Calu3 (cell line): ENCODE measurements at places on chromosomes 7 and 10. TPM values are rescaled to one million over a fixed set of nuclear protein-coding genes. Genes with fewer than 3 reads are reported as not detected.
A peak's percentile ranks its signal among the peaks of the same experiment; 100 is the strongest.

Gene MOGAT3
- not detected in 2 replicates for total RNA-seq

Gene RAPGEF5
- total RNA-seq = 108 and 128 TPM in 2 replicates

Gene LIMK1
- total RNA-seq = 32.2 and 34.4 TPM in 2 replicates

Gene MYPN
- total RNA-seq = 0.38 and 0.56 TPM in 2 replicates

Gene DLX6
- total RNA-seq = 1.1 and 1.2 TPM in 2 replicates

Gene SLC13A1
- total RNA-seq = not detected in 2 replicates

Gene GIMAP1
- not detected in 2 replicates for total RNA-seq

Gene GARIN1A
- total RNA-seq = 7.3 and 8.5 TPM in 2 replicates

Gene ELFN1
- 0.27 TPM in 1 of 2 replicates, not detected in the other for total RNA-seq

Gene ADRB1
- 0.47 and 0.78 TPM in 2 replicates for total RNA-seq

Gene CCDC201
- not detected in 2 replicates for total RNA-seq

GRCh38 chr7:29080803-29081202, 65.5 kb downstream of the CPVL start:
- no peak for DNase-seq

- no peak for DNase-seq
Observed at GRCh38 chr7:46705386-46706255, 784.5 kb upstream of the IGFBP3 start.

GRCh38 chr10:58178811-58179210, 88.9 kb downstream of the IPMK start:
- DNase-seq = no peak

DNA sequence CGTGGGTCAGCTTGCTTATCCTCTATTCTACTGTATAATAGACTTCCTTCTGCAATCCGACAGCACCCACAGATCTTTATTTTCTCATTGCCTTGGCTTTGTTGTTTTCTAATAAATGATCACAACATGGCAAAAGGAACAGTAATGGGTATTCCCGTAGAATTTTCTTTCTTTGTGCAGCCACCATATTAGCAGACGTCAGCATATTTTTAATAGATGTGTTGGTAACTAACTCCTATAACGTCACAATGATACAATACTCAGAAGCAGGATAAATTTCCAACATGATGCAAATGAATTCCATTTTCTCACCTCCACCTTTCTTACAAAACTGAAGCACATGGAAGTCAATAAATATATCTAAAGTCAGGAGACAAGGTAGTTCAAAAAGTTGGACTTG, 617.6 kb downstream of the MAGI2 start:
- DNase-seq = no peak

GRCh38 chr7:17928055-17928454, 12.2 kb downstream of the SNX13 start:
- DNase-seq = no peak

GRCh38 chr10:81866753-81867152, 8.2 kb upstream of the NRG3 start:
- peak; percentile 69 for DNase-seq

GRCh38 chr7:781936-782529, 50.2 kb upstream of the SUN1 start:
- DNase-seq = no peak

- no peak for DNase-seq
Observed at GRCh38 chr7:101636822-101637623, 7.9 kb upstream of the MYL10 start.

GRCh38 chr10:97042716-97043562, 142.8 kb downstream of the SLIT1 start:
- no peak for DNase-seq

GRCh38 chr7:68547799-68548198, 1050.5 kb upstream of the AUTS2 start:
- no peak for DNase-seq

GRCh38 chr7:130995252-130996081, 261.5 kb upstream of the KLF14 start:
- no peak for DNase-seq

DNA sequence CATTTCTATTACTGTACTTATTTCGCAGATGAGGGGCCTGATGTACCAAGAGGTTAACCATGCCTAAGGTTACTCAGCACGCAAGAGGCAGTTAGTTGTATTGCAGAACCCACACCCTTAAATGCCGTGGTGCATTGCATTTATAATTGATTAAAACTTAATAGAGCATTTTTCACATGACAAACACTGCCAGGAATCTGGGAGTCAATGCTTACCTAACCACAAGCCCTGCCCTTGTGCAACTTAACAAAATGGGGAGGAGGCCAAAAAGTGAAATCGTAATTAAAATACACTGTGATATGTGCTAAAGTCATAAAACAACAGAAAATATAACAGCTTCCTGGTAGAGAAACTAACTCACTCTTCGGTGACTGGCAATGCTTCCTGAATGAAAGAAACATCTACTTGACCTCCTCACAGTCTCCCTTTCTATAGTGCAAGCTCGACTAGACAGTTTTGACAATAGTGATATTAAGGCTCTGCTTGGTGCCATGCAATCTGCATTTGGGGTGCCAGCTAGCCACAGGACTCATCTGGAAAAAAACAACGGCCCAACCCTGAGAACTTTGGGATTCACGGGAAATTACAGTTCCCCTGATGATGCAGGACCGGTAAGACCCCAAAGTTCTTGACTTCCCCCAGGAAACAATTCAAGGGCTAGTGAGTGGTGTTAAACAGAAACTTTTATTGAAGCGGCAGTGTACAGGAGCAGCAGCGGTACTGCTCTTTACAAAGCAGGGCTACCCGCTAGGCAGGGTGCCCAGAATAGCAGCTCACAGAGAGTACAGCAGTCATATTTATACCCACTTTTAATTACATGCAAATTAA, 612.4 kb downstream of the TNS3 start:
- DNase-seq = peak; percentile 71

DNA sequence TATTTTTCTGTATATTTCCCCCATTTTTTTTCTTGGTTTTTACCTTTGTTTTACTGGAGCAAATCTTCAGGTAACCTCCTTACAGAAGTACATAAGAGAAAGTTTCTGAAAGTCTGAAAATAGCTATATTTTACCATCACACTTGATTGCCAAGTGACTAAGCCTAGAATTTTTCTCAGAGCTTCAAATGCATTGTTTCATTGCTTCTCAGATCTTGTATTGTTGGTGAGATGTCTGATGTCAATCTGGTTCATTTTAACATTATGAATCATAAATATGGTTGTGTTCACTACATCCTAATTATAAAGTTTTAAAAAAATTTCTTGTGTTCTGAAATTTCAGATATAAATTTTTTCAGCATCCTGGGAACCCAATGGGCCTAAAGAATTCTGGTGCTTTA, 228.2 kb downstream of the AHR start:
- DNase-seq = no peak

GRCh38 chr7:77765906-77766800, 32.1 kb downstream of the TMEM60 start:
- DNase-seq = no peak

DNA sequence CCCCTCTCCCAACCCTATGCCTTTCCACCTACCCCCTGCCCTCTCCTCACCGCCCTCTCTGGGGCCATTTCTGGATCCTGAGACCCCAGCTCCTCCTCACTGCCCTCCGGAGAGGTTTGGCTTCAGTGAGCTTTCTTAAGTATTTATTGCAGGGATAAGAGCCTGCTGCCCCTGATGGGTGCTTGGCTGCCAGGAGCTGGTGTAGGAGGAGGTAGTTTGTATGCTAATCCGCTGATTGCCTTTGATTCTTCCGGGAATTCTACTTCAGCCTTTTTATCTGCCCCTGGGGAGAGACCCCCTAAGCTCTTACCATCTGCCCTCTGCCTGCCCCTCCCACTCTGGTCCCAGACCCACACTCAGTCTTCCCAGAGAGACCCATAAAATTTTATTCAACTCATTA, 263.5 kb upstream of the PODXL start:
- DNase-seq = no peak

GRCh38 chr10:34835908-34836508, 20.9 kb upstream of the PARD3 start:
- no peak for DNase-seq

DNA sequence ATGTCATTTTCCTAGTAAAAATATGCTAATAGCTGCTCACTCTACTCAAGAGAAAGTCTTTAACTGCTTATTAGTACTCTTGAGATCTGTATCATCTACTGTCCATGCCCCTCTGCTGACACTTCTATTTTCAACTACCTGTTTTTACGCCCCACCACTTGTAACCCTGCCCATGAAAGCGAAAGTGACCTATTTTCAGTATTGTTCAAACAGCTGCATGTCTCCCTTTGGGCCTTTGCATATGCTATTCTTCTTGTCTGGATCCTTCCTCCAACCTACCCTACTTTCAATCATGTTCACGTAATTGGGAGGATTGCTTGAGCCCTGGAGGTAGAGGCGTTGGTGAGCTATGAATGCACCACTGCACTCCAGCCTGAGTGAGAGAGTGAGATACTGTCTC, 1481.3 kb downstream of the GATA3 start:
- DNase-seq = no peak

DNA sequence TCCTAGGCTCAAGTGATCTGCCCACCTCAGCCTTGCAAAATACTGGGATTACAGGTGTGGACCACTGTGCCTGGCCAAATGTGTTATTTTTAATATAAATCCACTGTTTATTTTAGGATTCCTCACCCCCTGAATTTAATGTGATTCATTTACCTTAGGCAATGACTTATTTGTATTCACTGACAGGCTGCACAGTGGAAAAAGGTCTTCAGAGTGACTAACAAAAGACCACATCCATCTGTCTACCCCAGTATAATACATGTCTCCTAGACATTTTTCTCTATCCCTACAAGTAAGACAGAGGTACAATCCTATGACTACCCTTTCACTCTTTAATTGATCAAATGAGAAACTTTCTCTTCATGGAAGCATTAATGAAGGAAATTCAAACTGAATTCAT, 230.2 kb downstream of the AHR start:
- no peak for DNase-seq

DNA sequence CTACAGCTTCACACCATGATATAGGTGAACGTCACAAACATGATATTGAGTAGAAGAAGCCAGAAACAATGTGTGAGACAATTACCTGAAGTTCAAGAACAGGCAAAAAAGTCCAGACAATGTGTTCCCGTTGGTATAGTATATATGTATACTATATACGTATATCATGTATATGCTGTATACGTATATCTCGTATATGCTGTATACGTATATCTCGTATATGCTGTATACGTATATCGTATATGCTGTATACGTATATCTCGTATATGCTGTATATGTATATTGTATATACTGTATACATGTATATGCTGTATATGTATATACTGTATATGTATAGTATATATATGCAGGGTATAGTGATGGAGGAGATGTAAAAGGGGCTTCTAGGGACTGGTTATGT, 10.8 kb downstream of the ZSCAN25 start:
- no peak for DNase-seq

GRCh38 chr10:128928231-128928836, 538.7 kb upstream of the MGMT start:
- DNase-seq = no peak

DNA sequence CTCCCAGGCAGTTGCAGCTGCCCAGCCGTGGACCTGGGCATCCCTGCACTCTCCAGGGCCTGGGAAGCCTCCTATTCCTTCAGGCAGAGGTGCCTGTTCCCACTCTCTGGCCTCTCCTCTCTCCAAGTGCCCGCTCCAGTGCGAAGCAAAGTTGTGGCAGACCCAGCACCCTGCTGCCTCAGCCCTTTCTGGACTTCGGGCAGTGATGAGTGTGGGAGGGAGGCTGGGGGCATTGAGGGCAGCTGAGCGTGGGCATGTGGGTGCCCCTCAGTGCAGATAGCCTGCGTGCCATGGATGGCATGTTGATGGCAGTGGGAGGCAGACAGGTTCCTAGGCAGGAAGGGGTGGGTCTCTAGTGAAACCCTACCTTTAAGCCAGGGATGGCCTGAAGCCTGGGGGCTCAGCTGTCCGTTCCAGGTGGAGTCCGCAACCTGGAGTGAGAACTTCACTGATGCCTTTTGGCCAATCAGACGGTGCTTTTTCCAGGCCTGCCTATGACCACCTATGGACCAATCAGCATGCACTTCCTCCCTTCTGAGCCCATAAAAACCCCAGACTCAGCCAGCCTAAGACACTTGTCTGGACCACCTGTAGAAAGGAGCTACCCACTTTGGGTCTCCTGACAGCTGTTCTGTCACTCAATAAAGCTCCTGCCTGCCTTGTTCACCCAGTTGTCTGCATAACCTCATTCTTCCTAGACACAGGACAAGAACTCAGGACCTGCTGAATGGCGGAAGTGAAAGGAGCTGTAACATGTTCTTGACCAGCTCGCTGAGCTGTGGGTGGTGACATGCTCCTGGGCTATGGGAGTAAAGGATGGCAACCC, 26.1 kb downstream of the SVIL start:
- no peak for DNase-seq

DNA sequence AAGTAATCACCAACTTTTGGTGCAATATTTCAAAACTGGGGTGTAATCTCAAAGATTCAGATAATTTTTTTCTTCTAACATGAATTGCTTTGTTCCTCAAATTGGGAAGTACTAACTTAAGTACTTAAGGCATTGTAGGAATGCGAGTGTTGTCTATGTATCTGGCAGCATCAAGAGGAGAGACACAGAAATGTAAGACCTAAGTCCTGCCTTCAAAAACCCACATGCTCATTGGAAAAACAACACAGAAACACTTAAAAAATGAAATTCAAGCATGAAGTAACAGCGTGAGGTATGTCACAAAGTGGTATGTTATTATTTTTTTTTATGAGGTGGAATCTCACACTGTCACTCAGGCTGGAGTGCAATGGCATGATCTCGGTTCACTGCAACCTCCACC, 288.5 kb downstream of the ZEB1 start:
- DNase-seq = no peak

GRCh38 chr10:21527598-21528235, 2.2 kb upstream of the SKIDA1 start:
- DNase-seq = no peak

DNA sequence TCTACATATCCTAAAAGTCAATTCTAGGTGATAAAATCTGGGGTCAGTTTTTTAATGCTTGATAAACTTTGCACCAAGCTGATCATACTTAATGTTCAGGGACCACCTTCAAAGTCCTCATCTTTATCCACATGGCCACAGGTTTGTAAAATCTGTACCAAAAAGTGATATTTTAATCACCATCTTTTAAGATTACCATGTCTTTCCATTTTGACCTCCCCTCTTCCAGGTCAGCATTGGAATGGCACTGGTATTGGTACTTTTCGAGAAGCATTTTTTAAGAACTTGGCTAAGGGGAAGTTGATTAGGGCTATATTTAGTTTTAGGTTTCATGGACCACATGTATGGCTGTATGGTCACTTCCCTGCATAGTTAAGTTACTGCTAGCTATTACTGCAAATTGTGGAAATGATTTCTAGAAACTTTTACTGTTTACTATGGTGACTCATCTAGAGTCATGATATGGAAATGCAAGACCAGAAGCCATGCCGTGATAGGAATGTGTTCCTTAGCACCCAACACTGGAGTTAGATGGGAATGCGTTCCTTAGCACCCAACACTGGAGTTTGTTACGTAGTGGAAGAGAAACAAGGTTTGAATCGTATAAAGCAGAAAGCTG, 50.8 kb upstream of the ABLIM1 start:
- DNase-seq = no peak

DNA sequence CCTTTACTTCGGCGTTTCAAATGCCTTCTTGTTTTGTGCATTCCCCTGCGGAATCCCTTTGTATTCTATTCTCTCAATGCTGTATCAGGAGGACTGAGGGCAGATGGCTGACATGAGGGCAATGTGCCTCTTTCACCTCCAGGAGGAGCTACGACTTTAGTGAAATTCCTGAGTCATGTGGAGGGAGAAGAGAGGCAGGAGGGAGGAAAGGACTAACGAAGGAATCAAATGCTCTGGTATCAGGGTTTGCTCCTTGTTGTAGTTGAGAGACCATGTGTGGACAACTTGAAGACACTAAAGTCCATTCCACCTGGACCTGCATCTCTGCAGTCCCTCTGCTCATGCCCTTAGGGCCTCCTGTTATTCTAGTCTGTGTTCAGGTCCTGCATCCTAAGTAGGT, 40.2 kb upstream of the PRSS58 start:
- no peak for DNase-seq

- DNase-seq = no peak
Observed at GRCh38 chr10:31875608-31876007, 53.0 kb downstream of the ARHGAP12 start.
